ENCODE measurements at places on chromosomes 6 and 20. TPM values are rescaled to one million over a fixed set of nuclear protein-coding genes. Genes with fewer than 3 reads are reported as not detected.

- DNase-seq, result no peak
Observed at GRCh38 chr20:11520596-11520995, 397.1 kb upstream of the BTBD3 start.

- DNase-seq, result no peak
Observed at GRCh38 chr6:89110284-89110683, 7.6 kb downstream of the SRSF12 start.

Gene ZSCAN23
- not detected for total RNA-seq

Gene PTK6
- 0.11 TPM for total RNA-seq

- DNase-seq, result no peak
Observed at GRCh38 chr6:75611011-75611701, 9.5 kb downstream of the SENP6 start.

DNA sequence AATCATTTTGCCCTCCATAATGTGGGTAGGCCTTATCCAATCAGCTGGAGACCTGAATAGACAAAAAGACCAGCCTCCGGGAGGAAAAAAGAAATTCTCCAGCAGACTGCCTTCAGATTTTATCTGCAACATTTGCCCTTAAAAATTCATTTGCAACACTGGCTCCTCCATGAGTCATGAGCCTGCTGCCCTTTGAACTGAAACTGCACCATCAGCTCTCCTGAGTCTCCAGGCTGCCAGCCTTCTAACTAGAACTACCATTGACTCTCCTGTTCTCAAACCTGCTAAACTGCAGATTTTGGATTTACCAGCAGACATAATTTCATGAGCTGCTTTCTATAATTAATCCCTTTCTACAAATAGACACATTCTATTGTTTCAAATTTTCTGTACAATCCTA is 223.9 kb upstream of the THEMIS start:
- DNase-seq, result no peak

Gene NRSN1
- not detected for total RNA-seq

GRCh38 chr6:158631678-158632537 is 12.6 kb downstream of the DYNLT1 start:
- peak; percentile 40 for DNase-seq

DNA sequence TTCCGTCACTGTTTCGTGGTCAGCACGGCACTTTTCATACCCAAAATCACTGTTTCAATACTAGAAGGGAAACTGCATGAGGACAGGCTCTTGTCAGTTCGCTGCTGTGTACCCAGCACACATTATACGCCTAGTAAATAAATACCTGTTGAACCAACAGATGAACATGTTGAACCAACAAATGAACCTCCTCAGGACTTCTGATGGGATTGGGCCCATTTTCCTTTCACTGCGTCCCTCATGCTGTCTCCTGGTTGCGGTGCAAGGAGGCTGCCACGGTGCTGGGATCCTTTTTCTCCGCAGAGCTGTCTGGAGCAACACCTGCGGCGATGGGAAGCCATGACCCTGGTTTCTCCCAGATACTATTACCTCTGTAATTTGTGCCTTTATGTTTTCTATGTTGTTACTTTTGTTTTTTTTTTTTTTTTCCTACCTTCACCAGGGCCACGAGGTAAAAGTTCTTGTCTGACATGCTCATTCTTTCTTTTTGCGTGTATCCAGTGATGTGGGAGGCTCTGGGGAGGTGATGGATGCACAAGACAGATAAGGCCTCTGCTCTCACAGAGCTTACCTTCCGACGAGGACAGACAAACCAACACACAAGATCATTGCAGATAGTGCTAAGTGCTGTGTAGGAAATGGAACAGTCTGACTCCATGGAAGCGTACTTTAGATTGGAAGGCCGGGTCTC is 1.1 kb downstream of the VAPB start:
- no peak for DNase-seq

Gene RSPO3
- total RNA-seq, result not detected

Gene OR2B6
- not detected for total RNA-seq

Gene TBC1D32
- 6.0 TPM for total RNA-seq

Gene MEI4
- total RNA-seq, result not detected

GRCh38 chr6:147287869-147288271 is 83.7 kb downstream of the STXBP5 start:
- DNase-seq, result no peak

Gene TCF15
- not detected for total RNA-seq

DNA sequence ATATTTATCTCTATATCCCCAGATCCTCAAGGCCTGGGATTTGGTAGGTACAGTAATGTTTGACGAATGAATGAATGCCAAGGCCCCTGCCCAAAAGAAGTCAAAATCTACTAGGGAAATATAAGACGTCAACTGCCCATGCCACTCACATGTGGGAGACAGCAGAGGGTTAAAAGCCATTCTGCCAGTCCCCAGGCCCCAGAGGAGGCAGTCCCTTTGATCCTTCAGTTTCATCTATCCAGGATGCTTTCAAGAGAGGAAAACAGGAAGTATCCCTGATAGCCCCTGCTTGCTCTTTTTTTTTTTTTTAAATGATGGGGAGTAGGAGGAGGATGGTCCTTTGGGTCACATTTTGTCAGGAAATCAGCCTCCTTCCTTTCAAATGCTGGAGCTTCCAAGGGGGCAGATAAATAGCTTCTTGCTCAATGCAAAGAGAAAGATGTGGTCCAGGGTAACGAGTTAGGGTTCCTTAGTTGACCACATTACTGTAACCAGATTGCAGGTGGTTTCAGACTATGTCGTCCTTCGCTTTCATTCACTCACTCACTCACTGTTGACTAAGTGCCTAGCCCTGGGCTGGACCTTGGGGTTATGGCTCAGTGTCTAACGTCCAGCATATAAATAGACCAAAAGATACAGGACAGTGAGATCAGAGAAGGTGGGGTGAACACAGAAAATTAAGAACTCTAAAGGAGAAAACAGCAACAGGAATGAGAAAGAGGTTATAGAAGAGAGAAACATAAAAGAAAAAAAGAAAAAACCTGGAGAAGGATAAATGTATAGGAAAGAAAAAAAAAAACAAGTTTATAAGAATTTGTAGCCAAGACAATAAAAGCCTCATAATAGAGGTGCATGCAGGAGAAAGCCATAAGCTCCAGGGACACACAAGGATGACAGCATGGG is 64.6 kb upstream of the PIM1 start:
- no peak for DNase-seq

GRCh38 chr6:161349886-161350285 is 76.0 kb upstream of the AGPAT4 start:
- DNase-seq, result no peak

DNA sequence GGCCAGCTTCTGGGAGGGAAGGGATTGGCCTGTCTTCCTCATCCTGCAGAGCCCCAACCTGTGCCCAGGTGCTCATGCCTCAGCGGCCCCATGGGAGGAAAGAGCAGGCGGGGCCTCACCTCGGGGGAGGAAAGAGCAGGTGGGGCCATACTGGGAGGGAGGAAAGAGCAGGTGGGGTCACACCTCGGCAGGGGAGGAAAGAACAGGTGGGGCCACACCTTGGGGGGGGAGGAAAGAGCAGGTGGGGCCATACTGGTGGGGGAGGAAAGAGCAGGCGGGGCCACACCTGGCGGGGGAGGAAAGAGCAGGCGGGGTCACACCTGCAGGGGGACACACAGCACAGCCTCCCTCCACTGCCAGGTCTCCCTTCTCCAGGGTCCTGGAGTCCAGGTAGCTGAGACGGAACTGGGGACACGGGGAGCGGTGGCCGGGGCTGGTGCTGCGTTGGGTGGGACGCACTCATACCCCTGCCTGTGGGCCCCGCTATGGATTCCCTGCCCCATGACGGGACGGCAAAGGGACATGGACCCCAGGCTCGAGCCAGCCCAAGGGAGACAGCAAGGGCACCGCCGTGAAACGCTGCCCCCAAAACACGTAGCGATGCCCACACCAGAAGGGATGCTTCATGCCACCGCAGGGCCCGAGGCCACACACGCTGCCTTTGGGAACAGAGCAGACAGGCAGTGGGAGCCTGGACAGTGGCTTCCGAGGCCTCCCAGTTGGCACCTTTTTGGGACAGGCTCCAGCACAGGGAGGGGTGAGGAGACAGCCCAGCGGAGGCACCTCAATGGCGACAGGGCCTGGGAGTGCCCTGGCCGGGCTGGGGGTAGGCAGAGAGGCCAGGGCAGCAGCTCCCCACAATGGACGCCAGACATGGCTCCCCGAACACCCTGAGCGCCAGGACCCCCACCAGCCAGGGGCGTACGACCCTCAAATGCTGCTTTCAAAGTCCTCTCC is 43.3 kb upstream of the CHRNA4 start:
- peak; percentile 5 for DNase-seq

Gene CTCFL
- not detected for total RNA-seq

Data from CD8-positive, alpha-beta T cell (primary cell).